ENCODE measurements at places on chromosomes 13 and 19. TPM values are rescaled to one million over a fixed set of nuclear protein-coding genes. Genes with fewer than 3 reads are reported as not detected.
A peak's percentile ranks its signal among the peaks of the same experiment; 100 is the strongest.

GRCh38 chr13:29435125-29435911 lies 160.2 kb downstream of the SLC7A1 start:
- peak; percentile 27 for DNase-seq

DNA sequence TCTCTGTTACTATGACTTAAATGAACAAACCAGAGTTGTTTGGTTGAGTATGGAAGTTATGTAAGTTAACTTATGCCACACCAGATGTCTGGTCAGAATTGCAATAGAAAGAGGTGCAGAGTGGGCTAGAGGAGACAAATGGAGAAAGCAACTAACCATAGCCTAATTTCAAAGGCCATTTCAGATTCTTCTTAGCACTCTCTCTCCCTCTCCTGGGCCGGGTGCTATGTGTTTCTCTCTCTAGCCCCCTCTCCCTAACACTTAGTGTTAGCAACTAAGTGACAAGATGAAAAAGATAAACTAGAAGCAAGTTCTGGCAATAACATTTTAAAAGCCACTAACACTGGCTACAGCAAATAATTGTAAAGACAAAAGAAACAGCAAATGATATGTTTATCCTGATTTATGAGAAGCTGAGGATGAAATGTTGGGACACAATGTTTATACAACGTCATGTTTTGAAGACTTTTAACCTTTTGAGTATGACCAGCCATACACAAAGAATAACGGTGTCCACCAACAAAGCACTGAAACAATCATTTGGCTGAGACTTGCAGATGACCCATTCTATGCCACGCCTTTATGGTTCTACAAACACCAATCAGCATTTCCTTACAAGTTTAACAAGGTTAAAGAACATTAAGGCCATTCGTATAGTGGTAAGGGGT lies 18.6 kb downstream of the SERPINE3 start:
- DNase-seq = no peak

DNA sequence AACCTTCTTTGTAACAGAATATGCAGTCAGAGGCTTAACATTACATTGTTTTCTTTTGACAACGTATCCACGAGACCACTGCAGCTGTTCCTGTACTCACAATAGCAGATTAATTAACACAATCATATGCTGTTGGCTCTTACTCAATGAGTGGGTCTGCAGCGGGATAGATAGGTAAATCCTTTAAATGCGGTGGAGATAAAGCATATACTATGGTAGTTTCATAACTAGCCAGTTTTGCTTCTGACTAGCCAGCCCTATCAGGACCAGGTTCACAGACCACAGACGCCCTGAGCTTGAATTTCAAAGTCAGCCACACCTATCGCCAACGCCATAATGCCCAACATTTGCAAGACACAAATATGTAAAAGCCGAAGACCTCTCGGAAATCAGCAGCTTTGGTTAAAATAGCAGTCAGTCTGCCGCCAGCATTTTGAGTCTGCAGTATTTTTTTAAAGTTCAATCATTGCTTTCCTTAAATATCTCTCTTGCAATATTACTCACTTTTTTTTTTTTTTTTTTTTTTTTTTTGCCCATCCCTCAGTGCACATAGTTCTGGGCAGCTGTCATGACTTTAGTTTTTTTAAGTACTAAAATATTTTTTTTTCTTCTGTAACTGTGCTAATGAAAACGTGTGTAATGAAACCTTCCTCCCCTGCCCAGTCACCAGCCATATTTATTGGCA lies 120.5 kb downstream of the ZNF536 start:
- DNase-seq = no peak

GRCh38 chr19:3302755-3303154 lies 63.6 kb upstream of the NFIC start:
- DNase-seq = no peak

Gene NRTN
- 1.2 TPM for total RNA-seq

Gene MYH14
- total RNA-seq = 455 TPM
